ENCODE measurements at places on chromosomes 1 and 21.

DNA sequence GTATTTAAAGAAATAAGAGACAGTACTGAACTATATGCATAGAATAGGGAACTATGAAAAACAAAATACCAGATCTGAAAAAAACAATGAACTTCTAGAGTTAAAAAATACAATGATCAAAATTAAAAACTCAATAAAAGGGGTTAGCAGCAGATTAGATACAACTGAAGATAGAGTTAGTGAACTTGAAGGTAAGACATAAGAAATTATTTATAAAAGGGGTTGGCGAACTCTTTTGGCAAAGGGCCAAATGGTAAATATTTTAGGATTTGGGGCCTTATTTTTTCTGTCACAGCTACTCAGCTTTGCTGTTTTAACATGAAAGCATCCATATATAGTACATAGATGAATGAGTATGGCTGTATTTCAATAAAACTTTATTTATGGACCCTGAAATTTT is 111.4 kb downstream of the ST3GAL3 start:
- DNase-seq, result no peak

- no peak for DNase-seq
Observed at GRCh38 chr1:28833381-28833780, 21.4 kb downstream of the OPRD1 start.

DNA sequence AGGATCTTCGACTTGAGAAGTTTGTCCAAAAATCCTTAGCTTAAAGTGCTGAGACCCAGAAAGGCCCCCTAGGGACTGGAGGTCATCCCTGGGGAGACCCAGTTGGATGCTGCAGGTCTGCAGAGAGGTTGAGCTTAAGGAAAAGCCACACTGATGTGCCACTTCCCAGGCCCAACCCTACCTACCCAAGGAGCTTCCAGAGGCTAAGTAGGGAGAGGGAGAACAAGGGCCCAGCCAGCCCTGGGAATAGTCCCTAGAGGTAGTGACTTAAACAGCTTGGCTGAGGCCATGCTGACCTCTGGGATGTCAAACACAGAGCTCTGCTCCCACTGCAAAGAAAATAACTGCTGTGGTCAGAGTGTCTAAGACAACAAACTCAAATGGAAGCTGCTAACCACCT is 693.7 kb downstream of the MATN1 start:
- DNase-seq, result no peak

- DNase-seq, result no peak
Observed at GRCh38 chr1:195336812-195337211, 1271.4 kb downstream of the KCNT2 start.

DNA sequence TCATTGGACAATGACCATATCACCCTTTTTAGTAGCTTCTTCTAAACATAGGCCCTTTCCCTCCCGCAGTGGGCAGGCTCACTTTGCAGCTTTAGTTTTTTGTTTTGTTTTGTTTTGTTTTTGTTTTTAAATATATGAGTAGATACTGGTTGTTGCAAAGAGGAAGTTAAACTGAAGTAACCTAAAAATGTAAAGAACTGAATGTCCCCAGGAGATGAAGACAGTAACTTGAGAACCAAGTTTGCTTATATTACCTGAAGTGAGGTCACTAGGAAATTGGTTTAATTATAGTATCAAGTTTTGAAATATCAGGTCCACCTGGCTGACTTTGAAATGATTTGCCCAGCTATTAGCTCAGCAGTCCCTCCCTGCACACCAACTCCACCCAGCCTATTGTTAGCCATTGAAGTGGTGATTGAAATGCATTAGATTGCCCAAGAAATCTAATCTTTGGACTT is 18.2 kb downstream of the SMAP2 start:
- no peak for DNase-seq

DNA sequence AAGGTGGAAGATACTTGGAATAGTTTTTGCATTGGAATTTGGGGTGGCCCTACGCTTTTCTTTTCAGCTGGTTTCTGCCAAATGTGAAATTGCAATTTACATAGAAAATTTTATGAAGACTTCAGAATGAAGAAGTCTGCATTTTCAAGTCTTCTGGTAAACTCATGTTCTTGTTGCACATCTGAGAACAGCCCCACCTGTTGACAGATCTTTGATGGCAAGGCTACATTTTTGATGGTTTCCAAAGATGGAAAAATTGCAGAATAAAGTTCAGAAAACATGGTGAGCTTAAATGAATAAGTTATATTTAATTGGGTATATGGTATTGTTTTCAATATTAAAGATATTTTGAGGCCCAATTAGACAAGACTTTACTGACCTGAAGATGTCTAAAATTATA is 25.4 kb downstream of the OLFM3 start:
- DNase-seq, result no peak

DNA sequence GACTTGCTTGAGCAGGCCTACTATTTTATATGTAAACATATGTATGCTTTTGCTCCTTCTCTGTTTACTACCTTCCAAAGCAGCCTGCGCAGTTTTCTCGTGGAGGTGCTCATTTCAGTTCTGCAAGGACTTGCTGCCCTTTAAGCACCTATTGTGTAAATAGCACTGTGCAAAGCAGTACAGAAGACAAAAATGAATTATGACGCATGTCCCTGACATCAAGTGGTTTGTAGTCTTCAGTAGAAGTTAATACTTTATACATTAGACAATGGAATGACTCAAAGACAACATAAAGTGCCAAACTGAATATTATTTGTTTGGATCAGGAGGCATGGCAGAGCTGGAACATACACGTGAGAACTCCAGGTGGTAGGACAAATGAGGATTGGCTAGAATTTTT is 611.7 kb downstream of the LMO4 start:
- DNase-seq, result no peak

GRCh38 chr1:169460191-169460833 is 25.4 kb downstream of the SLC19A2 start:
- DNase-seq, result no peak

DNA sequence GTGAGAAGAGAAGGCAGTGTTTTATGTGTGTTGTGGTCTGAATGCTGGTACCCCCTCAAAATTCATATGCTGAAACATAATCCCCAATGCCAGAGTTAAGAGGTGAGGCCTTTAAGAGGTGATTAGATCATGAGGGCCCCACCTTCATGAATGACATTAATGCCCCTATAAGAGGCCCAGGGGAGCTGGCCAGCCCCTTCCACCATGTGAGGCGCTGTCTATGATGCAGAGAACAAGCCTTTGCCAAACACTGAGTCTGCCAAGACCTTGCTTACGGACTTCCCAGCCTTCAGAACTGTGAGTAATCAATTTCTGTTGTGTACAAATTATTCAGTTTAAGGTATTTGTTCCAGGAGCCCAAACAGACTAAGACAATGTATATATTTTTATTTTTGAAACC is 20.2 kb downstream of the CAPZB start:
- DNase-seq, result no peak

GRCh38 chr1:162649583-162649982 is 17.3 kb downstream of the DDR2 start:
- no peak for DNase-seq

DNA sequence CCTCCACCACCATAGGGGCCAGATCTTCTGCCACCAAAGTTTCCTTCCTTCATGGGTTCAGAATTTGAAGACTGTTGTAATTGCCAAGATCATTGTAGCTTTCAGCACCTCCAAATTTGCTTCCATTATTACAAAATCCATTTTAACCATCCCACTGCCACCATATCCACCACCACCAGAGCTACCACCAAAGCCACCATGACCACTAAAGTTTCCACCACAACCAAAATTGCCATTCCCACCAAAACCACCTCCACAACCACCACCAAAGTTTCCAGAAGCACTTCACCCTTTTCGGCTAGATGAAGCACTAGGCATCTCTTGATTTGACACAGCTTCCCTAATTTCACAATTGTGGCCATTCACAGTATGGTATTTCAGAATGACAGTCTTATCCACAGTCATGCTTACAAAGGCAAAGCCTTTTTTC is 45.2 kb downstream of the SLC30A7 start:
- DNase-seq, result no peak

DNA sequence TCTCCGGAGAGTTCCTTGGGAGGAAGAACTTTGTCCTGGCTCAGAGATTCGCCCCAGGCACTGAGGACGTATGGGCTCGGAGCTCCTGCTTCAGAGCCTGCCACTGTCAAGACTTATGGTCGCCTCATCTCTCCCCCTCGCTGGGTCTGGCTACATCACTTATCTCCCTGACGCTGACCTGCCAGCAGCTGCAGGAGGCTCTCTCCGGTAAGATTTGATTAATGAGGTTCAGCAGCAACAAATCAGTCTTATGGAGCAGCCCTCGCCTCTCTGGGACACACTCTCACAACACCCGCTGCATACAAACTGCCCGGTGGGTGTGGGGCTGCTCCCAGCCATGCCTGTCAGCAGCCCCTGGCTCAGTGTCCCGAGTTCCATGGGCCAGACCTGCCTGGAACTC is 297.8 kb downstream of the RRAGC start:
- no peak for DNase-seq

- no peak for DNase-seq
Observed at GRCh38 chr1:161709373-161709772, 2.3 kb downstream of the FCRLA start.

- no peak for DNase-seq
Observed at GRCh38 chr1:6105763-6106162, 60.1 kb downstream of the KCNAB2 start.

GRCh38 chr1:181801617-181802016 is 259.9 kb downstream of the ZNF648 start:
- no peak for DNase-seq

- DNase-seq, result no peak
Observed at GRCh38 chr1:230423261-230423660, 2.9 kb downstream of the PGBD5 start.

GRCh38 chr21:43645136-43645891 is 14.0 kb downstream of the HSF2BP start:
- DNase-seq, result peak; percentile 34

DNA sequence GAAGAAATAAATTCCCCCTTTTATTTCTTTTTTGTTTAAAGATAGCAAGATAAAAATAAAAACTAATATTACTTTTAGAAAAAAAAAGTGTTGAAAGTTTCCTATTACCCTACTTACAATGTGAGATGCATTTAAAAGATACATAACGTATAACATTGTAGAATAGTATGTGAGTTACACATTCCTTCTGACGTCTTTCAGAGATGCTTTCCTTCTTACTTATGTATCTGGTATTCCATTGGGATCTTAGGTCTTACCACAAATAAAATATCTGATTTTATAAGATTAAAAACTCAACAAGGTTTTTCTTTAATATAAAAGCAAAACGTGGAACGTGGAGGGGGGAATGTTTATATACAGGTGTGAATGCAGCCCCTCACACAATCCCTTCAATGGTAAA is 147.2 kb upstream of the ETS2 start:
- DNase-seq, result no peak

- DNase-seq, result no peak
Observed at GRCh38 chr1:3052501-3052900, 16.5 kb upstream of the PRDM16 start.

DNA sequence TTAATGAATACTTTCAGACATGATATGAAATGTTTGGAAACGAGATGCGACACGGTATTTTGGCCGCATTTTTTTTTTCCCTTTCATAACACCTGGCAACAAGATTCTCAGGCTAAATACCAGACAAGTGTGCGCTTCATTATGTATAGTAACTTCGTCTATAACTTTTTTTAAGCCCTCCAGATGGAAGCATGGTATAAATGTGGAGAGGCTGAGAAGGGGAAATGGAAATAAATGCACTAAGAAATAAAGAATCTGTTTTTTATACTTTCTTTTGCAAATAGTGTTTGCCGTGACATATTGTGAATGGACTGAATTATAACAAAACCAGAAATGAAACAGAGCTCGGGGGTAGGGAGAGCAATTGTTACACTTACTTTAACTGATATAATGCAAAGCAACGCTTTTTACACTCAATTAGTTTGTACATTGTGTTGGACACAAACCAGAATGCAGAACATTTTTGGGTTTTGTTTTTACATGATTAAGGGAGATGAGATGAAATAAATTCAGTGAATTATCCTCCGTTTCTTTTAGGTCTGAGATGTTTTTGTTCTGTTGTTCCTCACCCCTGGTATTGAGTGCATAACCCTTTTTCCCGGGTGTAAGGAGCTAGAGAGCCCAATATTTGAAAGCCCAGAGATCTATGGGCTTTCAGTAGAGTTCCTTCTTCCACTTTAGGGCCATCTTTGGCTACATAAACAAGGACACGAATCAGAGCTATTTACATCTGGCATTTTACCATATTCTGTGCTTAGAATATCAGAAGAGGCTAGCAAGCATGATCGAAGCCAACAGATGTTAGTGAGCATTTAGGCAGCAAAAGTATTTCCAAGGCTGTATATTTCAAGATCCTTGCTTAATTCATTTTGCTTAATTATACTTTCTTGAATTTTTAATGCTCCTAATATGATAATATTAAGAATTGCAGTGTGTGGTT is 478.0 kb downstream of the CAMTA1 start:
- DNase-seq, result no peak

DNA sequence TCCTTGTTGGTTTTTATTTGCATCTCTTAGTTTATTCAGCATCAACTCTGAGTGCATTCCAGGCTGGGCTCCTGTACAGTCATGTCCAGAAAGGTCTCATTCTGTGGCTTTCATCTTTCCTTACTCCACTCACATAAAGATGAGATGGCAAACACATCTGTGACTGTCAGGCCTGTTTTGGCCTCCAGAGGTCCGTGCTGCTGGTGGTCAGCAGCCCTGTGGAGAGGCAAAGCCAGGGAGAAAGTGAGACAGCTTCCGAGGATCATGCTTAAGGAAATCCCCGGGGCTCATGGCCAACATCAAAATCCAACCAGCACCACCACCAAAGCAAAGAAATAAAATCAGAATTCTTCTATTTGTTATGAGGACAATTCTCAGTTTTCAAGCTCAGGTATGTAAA is 96.1 kb upstream of the HIVEP3 start:
- no peak for DNase-seq

DNA sequence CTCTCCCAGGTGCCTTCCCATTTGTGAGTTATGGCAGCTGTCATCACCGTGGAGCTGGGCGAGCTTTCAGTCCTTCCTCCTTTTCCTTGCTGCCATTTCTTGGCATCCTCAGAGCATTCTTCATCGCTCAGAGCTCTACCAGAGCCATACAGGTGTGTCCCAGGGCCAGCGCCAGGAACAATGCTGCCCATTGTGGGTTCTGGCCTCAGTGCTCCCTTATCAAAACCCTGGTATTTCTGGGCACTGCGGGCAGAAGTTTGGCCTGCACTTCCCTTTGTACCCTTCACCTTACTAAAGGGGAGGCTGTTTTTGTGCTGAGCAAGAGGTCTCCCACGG is 28.5 kb downstream of the RASSF5 start:
- DNase-seq, result no peak

GRCh38 chr21:25986928-25987327 is 183.6 kb downstream of the APP start:
- DNase-seq, result no peak

- no peak for DNase-seq
Observed at GRCh38 chr1:94887106-94887505, 39.8 kb downstream of the CNN3 start.

DNA sequence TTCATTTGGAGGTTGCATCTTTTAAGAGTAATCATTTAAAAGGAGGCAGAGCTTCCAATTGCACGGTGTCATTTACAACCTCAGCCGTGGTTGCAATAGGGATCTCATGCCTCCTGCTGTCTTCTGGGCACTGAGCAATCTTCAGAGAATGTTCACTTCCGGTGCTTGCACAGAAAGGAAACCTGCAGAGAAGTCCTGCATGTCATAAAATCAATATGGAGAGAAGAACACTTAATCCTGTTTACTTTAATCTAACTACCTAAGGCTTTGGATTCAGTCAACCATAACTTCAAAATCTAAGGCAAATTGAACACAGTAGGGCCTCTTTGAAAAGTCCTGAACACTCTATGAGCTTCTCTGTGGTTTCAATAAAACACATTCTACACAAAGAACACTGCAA is 11.3 kb upstream of the MAP10 start:
- no peak for DNase-seq
